ENCODE measurements at places on chromosomes 5 and 9. TPM values are rescaled to one million over a fixed set of nuclear protein-coding genes. Genes with fewer than 3 reads are reported as not detected.

Gene PCDHB6
- not detected for total RNA-seq

Gene NFIL3
- 72.4 TPM for total RNA-seq

Gene MED10
- total RNA-seq, result 52.5 TPM

Gene ASTN2
- total RNA-seq, result 4.3 TPM

Gene CARD6
- 2.0 TPM for total RNA-seq

Gene N4BP3
- total RNA-seq, result 6.9 TPM

Gene BTNL8
- total RNA-seq, result not detected

Data from activated CD8-positive, alpha-beta memory T cell treated with anti-CD3 and anti-CD28 coated beads for 36 hours (primary cell).